ENCODE measurements at places on chromosomes 5 and 9.

DNA sequence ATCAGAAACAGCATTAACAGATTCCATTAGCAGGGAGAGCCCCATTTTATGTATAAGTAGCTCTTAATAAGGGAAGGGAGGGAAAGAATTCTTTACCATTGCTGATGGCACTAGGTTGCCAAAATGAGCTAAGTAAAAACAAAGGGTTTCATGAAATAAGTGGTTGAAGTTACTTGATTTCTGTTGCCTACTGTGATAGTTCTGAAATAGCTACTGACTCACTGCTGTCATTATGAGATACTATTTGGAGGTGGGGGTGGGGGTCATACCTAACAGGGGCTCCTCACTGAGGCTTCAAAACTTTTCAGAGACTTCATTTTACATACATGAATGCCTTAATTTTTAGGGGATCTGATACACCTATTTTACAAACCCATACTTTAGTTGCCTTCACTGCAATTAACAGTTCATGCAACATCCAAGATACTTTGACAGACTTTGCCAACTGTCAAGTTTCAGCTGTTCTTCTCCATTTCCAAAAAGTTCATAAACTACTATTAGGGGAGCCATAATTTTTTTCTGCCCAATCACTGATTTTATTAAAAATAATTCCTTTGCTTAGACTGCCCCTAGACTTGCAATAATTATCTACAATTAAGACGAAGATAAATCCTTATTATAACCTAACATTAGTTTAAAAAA, 4.6 kb downstream of the HOMER1 start:
- DNase-seq: no peak

DNA sequence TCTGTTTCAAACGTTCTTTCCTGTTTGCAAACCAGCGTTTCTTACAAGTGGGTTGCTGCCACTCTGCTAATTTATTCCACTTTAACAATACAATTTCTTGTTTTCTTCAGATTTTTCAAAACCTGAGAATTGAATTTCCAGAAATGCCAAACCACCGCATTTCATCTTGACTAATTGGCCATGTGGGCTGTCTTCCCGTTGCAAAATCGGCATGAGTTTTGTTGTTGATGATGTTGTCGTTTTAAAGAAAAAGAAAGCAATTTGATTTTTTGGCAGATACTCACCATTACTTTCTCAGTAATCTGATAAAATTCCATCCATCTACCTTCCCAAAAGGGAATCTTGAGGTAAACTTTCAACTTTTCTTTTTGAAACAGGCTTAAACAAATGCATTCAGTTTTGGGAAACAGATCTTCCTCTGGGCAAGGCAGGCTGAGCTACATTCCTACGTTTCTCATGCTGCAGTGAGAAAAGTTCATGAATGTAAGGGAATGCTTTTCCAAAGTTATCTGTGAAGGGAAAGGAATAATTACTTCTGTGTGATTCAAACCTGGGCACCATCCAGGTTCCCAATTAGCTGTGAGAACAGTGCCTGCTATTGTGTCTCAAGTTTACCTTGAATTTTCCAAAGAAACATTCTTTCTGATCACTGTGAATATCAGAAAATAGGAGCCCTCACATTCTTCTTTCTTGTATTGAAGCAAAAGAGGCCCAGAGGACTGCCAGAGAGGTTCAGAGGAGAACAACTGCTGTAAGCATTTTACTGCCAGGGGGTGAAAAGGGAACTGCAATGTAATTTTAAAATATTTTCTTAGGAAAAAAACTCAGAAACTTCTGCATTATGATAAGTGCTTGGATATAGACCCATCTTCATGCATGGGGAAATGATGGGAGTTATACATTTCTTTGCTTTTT, 100.7 kb upstream of the TUT7 start:
- no peak for DNase-seq

- no peak for DNase-seq
Measured at GRCh38 chr9:127555840-127556820, 55.9 kb upstream of the STXBP1 start.

- DNase-seq: no peak
Measured at GRCh38 chr9:33823801-33824200, 6.8 kb downstream of the UBE2R2 start.

DNA sequence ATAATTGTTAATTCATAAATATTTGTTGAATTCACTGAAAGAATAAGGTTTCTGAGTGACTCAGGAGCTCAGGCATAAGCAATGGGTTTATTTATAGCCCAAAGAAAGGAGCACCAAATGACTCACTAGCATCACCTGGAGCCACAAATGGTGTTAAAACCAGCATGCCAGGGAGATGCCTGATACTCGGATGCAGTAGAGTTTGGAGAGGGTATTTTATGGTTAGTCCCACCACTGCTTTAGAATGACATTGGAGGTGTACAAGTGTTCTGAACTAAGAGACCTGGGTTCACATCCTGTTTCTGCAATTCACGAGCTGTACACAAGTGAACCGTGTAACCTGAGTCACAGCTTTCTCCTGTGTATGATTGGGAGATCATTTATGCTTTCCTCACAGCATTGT, 25.2 kb downstream of the CCL28 start:
- DNase-seq: no peak

DNA sequence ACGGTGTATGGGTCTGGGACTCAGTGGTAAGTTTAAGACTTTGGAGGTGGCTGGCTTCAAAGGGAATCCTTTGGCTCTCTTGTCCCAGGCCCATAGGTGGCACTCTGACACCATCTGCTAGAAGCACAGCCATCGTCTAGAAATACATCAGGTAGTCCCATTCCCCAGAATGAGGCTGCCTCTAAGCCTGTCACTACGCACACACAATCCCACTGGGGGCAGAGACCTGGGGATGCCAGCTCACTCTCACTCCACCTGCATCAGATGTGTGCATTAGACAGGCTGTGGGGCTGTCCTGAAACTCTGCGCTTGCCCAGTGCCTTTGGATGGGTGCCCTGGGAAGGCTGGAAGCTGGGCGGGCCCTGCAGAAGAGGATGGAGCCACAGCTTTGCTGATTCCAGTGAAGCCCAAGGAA, 127.5 kb upstream of the PANK3 start:
- DNase-seq: peak; percentile 68

- no peak for DNase-seq
Measured at GRCh38 chr5:26690511-26690910, 347.9 kb downstream of the CDH9 start.

- DNase-seq: peak; percentile 84
Measured at GRCh38 chr5:111278858-111279504, 54.8 kb downstream of the CAMK4 start.

DNA sequence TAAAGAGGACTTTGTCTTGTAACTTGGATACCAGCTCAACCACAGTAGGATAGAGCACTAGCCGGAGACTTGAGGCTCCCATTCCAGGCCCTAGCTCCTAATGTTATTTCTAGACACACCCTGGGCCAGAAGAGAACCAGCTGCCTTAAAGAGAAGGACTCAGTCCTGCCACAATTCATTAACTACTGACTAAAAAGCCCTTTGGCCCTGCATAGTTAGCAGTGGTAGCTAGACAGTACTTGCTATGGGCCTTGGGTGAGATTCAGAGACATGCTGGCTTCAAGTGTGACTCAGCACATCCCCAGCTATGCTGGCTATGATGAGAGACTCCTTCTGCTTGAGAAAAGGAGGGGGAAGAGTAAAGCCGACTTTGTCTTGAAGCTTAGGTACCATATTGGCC, 47.3 kb downstream of the TMEM167A start:
- no peak for DNase-seq

DNA sequence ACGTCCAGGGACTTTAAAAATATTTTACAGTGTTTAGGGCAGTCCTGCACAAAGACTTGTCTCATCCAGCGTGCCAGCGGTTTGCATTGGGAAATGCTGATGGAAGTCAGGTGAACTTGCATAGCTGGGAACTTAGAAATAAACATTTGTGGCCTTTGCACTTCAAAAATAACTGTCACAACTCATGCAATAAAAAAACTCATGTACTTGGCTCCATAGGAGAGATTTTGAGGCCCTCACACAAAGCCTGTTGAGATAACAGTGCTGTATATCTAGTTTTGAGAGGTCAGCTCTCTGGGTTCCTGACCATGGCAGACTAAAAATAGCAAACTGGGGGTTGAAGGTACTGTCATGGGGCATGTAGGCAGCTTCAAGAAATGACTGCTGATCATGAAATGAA, 5.5 kb downstream of the COMMD10 start:
- no peak for DNase-seq

Measured in ecto neural progenitor cell (in vitro differentiated cells).